ENCODE measurements at places on chromosomes 4 and X.
A peak's percentile ranks its signal among the peaks of the same experiment; 100 is the strongest.

GRCh38 chr4:83921124-83921523 is 385.2 kb downstream of the GPAT3 start:
- DNase-seq, result no peak

DNA sequence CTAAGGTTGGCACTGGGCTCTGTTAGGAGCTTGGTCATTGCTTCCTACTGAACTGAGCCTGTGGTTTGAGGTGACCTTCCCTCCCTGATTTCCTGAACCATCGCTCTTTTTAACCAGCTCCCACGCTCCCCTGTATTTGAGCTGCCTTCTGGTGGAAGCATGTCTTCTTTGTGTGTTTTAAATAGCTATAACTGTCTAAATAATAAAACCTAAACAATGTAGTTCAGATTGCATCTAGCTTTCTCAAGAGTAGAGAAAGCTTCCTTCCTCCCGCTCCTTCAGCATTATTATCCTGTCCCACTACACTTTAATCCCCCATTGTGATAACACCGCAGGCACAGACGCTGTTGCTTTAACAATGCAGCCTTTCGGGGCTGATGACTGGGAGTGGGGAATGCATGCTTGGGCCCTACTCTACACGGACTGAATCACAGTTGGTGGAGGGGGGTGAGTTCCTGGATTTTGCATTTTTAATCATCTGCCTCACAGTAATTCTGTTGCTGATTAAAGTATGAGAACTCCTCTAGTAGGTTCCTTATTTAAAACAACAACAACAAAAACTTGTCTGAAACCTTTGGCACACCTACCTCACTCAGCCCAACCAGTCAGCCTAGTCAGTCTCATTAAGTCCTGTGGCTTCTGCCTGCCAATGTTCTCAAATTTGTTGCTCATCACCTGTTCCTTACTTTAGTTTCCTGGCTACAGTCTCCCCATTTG is 6.6 kb downstream of the SMS start:
- no peak for DNase-seq

DNA sequence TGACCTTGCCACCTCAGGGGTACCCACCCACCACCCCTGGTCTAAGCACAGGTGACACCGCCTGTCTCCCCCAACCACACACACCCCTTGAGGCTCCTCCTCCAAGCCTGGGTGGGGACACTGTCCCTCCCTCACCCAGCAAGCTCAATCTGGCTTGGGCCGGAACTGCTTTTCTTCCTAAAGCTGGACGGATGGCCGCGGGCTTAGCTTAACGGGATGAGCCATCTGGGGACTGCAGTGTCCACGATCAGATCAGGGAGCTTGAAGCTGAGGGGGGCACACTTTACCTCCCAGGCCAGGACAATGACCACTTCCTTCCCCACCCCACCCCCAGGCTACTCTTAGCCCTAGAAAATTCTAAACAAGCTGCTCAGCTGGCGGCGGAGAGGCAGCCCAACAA is 1.0 kb upstream of the SLC6A8 start:
- DNase-seq, result no peak

- DNase-seq, result no peak
Observed at GRCh38 chr4:76207549-76207948, 6.1 kb downstream of the SCARB2 start.

DNA sequence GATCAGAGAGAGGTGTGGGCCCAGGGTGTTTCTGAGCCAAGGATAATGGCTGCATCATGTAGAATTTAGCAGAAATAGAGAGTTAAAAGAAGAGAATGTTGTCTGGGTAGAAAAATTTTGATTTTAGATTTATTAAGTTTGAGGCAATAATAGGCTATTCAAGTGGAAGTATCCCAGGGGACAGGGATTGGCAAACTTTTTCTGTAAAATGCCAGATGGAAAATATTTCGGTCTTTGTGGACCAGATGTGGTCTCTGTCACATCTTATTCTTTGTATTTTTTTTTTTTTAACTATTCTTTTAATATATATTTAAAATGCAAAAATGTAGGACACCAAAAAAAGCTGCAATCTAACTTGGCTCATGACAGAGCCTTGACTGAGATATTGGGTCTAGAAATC is 33.1 kb downstream of the IL15 start:
- DNase-seq, result no peak

- DNase-seq, result no peak
Observed at GRCh38 chrX:31337332-31337731, 265.5 kb upstream of the FTHL17 start.

DNA sequence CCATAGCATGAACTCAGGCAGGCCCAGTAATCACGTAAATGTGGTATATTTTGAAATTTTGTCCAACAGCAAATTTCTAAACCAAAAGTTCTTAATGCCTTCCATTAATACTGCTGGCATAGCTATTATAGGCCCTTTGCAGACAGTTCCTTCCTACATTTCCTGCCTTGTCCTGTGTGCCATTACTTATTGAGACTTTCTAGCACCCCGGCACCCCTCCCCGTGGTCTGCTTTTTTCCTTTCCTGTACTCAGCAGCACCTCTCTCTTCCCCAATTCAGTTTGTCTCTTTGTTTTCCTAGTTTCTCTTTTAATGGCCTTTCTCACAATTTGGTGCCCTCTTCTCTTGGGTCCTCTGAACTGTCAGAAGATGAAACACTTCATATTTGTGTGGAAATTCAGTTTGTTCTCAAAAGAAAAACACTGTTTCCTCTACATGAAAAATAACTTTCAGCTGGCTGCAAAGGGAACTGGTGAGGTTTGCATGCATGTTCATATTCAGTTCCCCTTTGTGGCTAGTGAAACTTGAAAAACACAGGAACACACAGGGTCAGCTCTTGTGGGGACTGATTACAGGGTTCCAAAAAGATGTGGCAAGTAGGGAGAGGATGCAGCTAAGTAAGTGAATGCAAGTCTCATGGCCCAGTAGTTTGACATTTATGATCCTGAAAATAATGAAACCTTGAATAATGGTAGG is 17.1 kb downstream of the GPR34 start:
- no peak for DNase-seq

- DNase-seq, result no peak
Observed at GRCh38 chrX:10033375-10034007, 66.3 kb downstream of the CLDN34 start.

DNA sequence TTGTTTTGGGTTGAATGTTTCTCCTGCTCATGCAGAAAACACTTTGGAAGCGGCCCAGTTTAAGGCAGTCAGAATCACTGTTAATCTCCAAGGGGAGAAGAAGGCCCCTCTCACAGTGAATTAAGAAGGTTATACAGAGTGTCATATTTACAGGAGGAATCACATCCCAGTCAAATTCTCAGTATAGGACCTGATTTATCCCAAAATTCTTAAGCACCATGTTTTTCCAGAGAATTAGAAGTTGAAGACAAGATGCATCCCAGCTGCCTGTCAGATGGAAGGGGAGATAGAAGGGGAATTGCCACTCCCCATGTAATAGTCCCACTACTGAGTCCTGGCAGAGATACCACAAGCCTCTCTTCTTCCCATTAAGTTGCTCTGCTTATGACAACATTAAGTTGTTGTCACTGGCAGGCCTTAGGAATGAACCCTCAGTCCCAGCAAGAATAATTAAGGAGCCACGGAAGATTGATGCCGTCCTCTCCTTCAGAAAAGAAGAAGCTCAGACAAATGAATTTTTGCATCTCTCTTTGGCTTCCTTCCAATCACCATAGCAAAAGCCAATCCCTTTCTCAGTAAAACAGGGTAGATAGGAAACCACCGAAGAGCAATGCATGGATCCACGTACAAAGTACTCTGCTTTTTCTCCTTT is 138.4 kb downstream of the LDB2 start:
- DNase-seq, result no peak

DNA sequence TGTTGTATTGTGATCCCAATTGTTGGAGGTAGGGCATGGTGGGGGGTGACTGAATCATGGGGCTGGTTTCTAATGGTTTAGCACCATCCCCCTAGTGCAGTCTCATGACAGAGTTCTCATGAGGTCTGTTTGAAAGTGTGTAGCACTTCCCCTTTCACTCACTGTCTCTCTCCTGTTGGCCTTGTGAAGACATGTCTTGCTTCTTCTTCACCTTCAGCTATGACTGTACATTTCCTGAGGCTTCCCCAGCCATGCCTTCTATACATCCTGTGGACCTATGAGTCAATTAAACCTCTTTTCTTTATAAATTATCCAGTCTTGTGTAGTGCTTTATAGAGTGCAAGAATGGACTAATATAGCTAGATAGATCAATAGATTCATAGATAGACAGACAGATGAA is 230.0 kb downstream of the MAGEE1 start:
- DNase-seq, result no peak

DNA sequence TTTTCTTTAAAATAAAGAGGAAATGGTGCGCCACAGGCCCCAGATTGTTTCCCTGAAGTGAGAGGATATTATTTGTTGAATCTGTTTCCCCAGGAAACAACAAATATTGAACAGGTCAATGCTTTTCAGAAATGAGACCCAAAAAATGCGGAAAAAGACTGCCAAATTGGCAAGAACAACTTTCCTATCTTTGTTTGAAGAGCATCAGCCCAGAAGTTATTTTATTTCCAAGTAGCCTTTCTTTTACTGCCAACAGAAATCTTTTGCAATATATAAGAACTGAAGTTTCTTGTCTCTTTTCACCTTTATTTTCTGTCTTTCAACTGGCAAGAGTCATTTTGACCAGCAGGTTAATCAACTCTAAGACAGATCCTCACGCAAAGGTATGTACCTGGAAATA is at the start of gene SMR3A:
TSS of gene SMR3A (plus strand) at position 301 of the 400 bp plus-strand sequence. CDS start 1,356 bp downstream, outside the sequence.
- no peak for DNase-seq

- no peak for DNase-seq
Observed at GRCh38 chrX:15873566-15873965, 19.0 kb upstream of the AP1S2 start.

GRCh38 chr4:102564399-102565059 is 63.4 kb downstream of the NFKB1 start:
- no peak for DNase-seq

GRCh38 chr4:181323061-181323460 is 920.1 kb upstream of the TENM3 start:
- no peak for DNase-seq

DNA sequence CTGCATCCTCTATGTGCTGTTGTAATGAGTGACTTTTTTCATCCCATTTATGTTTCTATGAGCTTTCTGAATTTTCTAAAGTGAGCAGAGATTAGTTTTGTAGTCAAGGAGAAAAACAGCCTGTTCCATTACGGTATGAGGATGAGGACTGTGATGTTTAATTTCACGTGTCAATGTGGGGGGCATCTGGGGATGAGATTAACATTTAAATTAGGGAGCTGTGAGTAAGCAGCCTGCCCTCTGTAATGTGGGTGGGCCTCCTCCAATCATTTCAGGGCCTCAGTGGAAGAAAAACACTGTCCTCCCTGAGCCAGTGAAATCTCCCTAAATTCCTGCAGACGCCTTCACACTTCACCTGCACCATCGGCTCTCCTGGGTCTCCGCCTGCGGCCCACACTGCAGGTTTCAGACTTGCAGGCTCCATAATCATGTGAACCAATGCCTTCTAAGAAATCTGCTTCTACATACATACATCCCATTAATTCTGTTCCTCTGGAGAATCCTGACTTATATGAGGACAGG is 121.7 kb downstream of the AFAP1 start:
- DNase-seq, result no peak

- no peak for DNase-seq
Observed at GRCh38 chr4:65437102-65437501, 233.2 kb downstream of the EPHA5 start.

GRCh38 chr4:133776503-133776902 is 425.1 kb downstream of the PABPC4L start:
- DNase-seq, result no peak

GRCh38 chr4:2261110-2261852 is 628 bp downstream of the MXD4 start:
- peak; percentile 49 for DNase-seq

DNA sequence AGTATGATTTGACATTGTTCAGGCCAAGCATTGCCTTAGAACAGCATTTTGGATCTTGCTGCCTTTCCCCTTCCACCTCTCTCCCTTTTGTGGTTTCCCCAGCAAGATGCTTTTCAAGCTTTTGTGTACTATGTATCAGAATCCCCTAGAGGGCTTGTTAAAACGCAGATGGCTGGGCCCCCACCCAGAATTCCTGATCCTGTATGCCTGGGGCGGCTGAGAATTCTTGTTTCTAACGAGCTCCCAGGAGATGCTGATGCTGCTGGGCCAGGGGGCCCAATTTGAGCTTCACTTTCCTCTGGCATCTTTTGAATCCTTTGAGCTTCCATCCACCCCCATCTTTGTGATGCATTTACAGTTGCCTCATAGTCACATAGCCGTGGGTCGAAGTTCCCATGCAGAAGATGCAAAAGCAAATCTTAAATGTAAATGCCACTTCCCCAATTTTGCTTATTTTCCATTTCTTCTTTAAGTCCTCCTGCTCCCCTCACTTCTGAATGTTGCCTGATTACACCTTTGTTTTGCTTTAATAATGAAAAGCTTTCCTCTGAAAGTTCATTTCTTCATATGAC is 18.5 kb downstream of the HCCS start:
- no peak for DNase-seq

GRCh38 chrX:150224676-150225075 is 138.4 kb upstream of the MAMLD1 start:
- DNase-seq, result no peak

Data from NCI-H2081 (cell line).